ENCODE measurements at places on chromosomes 6 and 20. TPM values are rescaled to one million over a fixed set of nuclear protein-coding genes. Genes with fewer than 3 reads are reported as not detected.
A peak's percentile ranks its signal among the peaks of the same experiment; 100 is the strongest.

COL9A3 gene
- total RNA-seq: 1.5 TPM

PRRC2A gene
- 219 TPM for total RNA-seq

NNAT gene
- 0.25 TPM for total RNA-seq

DPPA5 gene
- total RNA-seq: not detected

FGD2 gene
- 11.7 TPM for total RNA-seq

UBD gene
- total RNA-seq: not detected

NR2E1 gene
- not detected for total RNA-seq

TP53TG5 gene
- total RNA-seq: not detected

WDR27 gene
- total RNA-seq: 38.7 TPM

MUC21 gene
- not detected for total RNA-seq

HAO1 gene
- total RNA-seq: not detected

MCCD1 gene
- total RNA-seq: not detected

MCHR2 gene
- total RNA-seq: not detected

DNA sequence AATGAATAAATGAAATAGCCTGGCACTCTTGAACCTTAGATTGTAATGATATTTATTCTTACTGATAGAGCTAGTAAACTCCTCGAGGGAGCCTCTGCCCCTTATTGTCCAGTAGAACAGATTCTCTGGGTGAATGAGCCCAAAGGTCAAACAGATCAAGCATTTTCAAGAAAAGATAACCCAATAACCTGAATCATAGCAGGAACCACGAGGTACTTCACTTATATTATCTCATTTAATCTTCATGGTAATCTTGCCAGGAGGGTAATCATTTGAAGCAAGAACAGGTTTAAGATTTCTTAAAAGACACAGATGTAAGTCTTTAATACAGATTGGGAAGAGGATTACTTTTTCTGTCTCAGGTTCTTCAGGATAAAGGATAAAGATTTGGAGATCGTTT is 17.0 kb upstream of the TBCC start:
- no peak for DNase-seq

- DNase-seq: no peak
Measured at GRCh38 chr20:50574586-50574985, 64.4 kb downstream of the PTPN1 start.

DNA sequence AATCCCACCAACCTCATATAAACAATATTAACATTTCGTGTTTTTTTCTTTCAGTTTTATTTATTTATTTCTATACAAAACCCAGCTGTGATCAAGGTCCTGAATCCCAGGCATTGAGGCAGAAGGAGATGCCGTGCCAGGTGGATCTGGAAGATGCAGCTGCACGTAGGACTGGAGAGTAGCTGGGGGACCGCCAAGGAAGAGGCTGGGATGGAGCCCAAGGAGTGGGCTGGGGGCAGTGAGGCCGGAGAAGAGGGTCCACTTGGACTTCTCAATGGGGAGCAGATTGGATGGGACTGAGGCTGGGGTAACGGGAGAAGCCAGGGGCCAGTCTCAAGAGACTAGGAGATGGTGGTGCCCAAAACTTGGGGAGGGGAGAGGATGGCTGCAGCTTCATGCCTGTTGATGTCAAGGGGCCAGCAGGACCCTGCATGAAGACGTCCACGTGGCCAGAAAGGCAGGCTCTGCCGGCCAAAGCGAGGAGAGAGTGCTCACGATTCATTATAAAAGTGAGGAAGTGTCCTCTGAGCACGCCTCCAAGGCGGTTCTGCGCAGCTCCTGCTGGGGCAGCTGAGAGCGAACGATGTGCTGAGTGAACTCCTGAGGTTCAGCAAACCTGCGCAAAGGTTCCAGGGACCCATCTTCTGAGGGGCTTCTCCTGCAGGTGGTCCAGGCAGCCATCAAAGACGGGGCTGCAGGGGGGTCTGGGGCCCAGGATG is 110.3 kb downstream of the BMP7 start:
- no peak for DNase-seq

DNA sequence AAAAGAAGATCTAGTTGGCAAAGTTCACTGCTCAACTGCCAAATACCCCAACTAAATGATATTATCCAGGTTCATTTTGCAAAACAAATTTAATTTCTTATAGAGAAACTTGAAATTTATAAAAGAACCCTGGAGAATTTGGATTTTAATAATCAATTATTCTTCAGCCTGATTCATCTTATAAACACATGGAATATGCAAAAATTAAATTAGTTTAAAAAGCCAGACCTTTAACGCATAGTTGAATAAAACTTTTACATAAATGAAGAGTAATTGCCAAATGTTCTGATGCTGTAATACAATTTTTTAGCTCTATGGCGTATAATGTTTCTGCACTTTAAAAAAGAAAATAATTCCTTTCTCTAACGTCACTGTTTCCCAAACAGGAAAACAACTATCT is 33.2 kb upstream of the ANKRD60 start:
- DNase-seq: no peak

DNA sequence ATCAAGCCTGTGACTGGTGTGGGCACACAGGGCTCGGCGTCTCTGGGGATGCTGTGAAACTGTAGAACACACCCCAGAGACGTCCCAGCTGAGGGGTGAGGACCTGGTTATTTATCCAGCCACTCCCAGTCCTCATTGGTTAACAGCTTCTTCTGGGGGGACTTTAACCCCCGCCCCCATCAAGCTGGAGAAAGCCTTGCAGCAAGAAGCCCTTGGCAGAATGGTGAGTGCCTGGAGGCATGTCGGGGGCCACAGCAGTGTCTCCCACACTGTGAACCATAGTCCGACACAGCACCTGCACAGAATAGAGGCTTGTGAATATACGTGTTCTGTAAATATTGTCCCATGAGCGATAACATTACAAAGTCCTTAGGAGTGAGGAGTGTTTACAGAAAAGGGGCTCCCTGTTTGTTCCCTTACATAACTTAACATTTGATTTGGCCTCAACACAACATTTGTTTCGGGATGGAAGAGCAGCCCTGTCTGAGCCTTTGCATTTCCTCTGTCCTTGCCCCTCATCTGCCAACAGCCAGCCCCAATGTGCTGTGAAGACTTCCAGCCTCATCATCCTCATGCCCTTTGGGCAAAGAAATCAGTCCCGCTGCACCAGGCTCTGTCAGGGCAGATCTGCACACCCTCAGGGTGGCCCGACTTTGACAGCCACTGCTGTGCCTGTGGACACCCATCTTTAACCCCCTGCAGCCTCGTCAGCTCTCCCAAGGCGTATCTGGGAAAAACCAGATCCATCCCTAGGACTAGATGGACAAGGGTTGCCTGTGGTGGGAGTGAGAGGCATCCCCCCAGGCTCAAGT is 2.2 kb upstream of the RRBP1 start:
- DNase-seq: no peak

- DNase-seq: no peak
Measured at GRCh38 chr6:36277946-36278470, 8.1 kb downstream of the PNPLA1 start.

GRCh38 chr6:142225115-142225514 is 76.7 kb upstream of the ADGRG6 start:
- no peak for DNase-seq

DNA sequence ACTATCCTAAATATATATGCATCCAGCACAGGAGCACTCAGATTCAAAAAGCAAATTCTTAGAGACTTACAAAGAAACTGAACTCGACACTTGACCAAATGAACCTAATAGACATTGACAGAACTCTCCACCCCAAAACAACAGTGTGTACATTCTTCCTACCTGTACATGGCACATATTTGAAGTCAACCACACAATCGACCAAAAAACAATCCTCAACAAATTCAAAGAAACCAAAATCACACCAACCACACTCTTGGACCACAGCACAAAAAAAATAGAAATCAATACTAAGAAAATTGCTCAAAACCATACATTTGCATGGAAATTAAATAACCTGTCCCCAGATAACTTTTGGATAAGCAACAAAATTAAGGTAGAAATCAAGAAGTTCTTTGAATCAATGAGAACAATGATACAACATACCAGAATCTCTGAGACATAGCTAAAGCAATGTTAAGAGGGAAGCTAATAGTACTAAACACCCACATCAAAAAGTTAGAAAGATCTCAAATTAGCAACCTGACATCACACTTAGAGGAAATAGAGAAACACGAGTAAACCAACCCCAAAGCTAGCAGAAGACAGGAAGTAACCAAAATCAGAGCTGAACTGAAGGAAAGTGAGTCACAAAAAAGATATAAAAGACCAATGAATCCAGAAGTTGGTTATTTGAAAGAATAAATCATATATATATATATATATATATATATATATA is 12.5 kb upstream of the TREM1 start:
- DNase-seq: no peak

DNA sequence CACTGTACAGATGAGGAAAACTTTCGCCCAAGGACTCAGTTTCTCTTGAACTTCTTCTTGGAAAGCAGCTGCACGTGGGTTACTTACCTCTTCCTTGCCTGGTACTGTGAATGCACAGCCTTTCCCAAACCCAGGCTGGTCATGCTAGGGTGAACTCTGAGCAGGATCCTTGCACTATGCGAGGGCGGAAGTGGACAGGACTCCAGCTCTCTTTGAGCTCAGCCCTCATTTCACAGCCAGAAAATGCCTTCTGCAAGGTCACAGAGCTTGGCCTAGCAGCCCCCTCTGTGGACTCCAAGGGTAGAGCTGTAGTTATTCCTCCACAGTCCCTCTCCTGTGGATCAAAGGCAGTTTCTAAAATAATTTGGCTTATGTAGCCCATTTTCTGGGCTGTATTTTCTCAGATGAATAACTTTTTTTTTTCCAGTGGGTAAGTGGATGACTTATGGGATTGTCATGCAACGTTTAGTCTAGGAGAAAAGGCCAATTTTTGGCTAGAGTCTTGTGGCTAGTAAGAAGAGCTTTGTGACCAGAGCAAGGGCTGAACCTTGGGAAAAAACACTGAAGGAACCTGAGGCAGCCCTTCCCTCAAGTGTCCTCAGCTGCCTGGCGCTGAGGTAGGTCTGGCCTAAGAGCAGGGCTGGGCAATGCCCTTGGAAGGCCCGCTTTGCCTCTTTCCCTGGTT is 172.7 kb downstream of the SCP2D1 start:
- peak; percentile 68 for DNase-seq

GRCh38 chr20:45346291-45346718 is 1.9 kb downstream of the SDC4 start:
- no peak for DNase-seq

DNA sequence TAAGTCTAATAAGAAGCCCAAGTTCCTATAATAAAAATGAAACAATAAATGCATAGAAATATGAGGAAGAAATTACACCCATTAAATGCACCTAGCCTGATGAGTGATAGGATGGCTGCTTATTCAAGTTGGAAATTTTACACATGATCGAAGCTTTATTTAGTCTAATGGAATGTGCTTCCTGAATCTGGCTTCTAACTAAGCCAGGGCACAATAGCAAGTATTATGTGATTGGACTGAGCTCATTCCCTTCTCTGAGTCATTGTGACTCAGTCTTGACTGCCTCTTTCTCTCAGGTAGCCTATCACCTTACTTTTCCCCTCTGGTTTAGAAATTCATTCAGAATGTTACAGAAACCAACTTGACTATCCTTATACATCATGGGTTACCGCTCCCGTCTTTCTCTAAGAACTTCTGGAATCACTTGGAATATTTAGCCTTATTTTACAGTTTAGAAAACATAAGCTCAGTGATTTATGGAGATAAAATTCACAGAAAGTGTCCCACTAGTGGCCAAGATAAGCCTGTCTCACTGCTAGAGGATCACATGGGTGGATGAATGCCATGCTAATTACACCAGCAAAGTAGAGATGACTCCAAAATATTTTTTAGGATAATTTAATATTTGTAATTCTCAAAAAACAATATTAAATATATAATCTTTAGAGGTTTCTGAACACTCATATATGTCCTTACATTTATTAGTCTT is 505.3 kb upstream of the JAG1 start:
- no peak for DNase-seq

- no peak for DNase-seq
Measured at GRCh38 chr6:73349311-73349710, 4.8 kb downstream of the DPPA5 start.

DNA sequence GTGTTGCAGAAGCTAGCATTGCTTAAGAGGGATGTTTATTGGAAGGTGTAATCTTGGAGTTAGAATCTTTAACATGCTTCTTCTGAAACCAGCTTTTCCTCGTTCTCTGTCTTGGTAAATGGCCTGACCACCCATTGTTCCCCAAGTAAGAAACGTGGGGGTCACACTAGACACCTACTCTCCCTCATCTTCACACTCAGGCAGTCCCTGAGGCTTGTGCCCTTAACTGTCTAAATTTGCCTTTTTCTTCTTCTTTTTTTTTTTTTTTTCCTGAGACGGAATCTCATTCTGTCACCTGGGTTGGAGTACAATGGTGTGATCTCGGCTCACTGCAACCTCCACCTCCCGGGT is 16.2 kb upstream of the ARFGEF2 start:
- no peak for DNase-seq

GRCh38 chr6:33117811-33118277 is 42.1 kb downstream of the HLA-DPB1 start:
- no peak for DNase-seq

GRCh38 chr6:84892671-84893070 is 128.3 kb upstream of the TBX18 start:
- DNase-seq: no peak

GRCh38 chr20:21665687-21666446 is 39.6 kb upstream of the PAX1 start:
- DNase-seq: no peak

- no peak for DNase-seq
Measured at GRCh38 chr20:37624963-37625362, 68.9 kb upstream of the CTNNBL1 start.

DNA sequence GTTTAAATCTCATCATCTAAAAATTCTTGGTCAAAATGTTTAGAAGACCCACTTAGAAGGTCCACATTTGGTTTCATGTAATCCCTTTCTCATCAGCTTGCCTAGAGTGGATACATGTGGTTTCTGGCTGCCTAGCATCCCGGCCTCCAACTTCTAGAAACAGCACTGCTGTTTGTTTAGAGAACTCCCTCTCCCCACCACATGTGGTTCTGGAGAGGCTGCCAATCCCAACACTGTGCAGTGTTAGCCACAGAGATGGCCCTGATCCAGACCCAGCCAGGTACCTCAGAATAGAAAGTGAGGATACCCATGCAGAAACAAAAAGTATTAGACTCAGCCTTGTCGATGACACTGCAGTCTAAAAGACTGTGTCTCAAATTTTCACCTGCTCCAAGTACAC is 241.8 kb downstream of the BCKDHB start:
- no peak for DNase-seq

GRCh38 chr6:46653439-46654195 is 842 bp downstream of the SLC25A27 start:
- DNase-seq: no peak

Data from ovary (tissue), 10 donors.